ENCODE measurements at places on chromosomes 1 and 21. TPM values are rescaled to one million over a fixed set of nuclear protein-coding genes. Genes with fewer than 3 reads are reported as not detected.

- no peak for DNase-seq
These were observed 2.3 kb downstream of the TNNT2 start for GRCh38 chr1:201375169-201375568.

DNA sequence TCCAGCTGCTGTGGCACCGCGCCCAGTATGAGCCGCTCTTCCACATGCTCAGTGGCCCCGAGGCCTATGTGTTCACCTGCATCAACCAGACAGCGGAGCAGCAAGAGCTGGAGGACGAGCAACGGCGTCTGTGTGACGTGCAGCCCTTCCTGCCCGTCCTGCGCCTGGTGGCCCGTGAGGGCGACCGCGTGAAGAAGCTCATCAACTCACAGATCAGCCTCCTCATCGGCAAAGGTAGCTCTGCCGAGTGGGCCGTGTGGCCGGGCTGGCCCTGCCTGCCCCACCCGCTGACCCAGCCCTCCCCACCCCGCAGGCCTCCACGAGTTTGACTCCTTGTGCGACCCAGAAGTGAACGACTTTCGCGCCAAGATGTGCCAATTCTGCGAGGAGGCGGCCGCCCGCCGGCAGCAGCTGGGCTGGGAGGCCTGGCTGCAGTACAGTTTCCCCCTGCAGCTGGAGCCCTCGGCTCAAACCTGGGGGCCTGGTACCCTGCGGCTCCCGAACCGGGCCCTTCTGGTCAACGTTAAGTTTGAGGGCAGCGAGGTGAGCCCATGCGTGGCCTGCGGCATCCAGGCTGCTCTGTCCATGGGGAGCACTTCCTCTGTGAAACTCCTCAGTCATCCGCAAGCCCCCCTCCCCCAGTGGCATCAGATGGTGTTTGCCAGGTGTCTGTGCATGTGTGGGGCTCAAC lies 64.2 kb downstream of the PIK3CD start:
- peak; percentile 42 for DNase-seq

DNA sequence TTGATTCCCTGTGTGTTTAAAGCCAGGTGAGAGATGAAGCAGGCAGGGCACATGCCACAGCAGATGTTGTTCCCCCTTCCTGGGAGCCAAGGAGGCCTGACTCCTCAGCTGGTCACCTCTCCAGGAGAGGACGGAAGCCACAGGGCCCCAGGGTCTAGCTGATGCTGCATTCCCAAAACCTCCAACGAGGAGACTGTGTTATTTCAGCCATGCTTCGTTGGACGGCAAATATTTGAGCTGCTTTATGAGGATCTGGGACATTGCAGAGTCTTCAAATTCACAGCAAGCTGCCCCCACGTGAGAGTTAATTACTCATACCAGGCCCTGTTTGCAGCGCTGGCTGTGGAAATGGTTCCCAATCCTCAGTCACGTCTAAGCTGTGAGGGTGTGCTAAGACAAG lies 85.3 kb downstream of the CDC7 start:
- no peak for DNase-seq

DNA sequence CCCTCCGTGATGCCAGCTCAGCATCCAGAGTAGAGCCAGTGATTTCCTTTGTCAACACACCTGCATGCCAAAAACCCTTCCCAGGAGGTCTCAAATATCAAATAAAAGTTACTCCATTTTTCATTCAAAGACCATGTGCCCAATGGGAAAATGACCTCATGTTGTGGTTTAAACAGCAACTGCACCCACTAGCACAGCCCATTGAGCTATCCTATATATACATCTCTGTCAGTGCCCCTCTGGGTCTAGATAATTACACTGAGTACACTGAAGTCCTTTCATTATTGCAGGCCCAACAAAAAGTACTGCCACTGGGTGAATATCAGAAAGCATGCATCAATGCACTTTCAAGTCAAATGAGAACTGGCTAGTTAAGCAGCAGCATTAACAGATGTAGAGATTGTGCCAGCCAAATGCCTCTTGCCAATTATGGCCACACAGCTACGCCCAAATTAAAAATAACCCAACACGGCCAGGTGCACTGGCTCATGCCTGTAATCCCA lies 117.7 kb downstream of the SLC45A1 start:
- DNase-seq: no peak

DNA sequence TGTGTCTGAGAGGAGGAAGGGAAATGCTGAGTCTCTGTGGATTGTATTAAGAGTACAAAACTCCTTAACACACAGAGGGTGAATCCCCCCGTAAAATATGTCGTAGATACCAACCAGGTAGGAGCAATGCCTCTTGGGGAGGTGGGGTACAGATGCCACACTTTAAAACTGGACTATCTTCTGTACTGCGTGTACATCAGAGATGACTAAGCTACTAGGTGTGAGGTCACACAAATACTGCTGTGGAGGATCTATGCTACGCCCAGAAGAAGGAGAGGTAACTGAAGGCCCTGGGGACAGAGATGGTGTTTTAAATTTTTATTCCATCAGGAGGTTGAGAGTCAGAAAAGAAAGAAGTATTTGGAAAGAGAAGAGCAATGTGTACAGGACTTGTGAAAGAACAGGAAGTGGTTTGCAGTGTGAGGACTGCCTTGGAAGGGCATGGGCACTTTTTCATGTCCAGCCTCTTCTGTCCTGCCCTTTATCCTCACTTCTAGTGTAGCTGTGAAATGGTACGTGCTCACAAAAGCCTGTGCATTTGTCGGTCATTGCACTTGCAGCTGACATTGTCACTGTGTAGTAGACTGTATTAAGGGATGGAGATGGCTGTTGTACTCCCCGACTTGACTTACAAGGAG lies 287.8 kb upstream of the CHRM3 start:
- DNase-seq: no peak

DNA sequence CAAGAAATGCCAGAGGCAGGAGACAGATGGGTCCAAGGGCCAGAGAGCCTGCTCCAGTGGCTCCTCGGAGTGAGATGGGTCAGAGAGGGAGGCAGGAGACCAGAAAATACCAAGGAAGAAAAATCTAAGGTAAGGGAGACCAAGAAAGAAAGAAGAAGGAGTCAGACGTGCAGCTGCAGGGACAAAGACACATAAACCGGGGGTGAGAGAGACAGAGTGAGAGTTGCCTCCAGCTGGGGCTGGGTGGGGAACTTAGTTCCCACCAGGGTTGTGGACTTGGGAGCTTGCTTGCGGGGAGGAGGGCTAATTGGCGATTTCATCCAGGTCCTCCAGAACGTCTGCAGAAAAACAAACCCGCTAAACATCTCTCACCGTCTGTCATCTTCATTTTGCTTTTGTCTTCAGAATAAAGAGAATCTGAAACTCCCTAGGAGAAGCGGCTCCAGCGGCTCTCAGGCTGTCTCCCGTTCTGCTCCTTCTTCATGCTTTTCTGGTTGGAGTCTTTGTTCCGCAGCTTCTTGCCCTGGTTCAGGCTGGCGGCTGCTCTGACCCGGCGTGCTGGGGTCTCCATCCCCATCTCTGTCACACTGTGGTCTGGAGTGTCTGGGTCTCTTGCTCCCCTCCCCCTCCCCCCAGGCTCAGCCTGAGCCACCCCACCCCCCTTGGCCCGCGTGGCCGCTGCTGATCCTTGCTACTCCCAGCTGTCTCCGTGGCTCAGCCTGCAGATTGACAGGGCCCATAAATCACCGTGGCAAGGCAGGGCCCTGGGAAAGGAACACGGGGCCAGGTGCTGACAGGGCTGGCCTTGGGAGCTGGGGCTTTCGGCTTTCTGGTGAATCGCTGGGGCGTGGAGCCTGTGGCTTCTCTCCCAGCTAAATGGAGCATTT lies 66.6 kb downstream of the UBIAD1 start:
- no peak for DNase-seq

DNA sequence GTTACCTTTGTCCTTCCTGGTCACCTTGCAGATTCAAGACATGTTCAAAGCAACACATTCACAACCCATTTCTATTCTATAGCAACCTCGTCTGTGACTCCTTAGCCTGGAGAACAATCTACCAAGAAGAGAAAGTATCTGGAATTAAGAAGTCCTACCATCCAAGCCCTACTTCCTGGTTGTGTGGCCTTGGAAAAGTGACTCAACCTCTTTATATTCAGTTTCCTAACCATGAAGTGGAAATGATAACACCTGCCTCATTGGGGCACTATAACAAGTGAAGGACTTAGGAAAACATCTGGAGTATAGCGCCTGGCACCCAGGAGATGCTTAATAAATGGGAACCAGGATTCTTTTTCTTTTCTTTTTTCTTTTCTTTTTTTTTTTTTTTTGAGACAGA lies 36.5 kb upstream of the SRRM1 start:
- no peak for DNase-seq

DNA sequence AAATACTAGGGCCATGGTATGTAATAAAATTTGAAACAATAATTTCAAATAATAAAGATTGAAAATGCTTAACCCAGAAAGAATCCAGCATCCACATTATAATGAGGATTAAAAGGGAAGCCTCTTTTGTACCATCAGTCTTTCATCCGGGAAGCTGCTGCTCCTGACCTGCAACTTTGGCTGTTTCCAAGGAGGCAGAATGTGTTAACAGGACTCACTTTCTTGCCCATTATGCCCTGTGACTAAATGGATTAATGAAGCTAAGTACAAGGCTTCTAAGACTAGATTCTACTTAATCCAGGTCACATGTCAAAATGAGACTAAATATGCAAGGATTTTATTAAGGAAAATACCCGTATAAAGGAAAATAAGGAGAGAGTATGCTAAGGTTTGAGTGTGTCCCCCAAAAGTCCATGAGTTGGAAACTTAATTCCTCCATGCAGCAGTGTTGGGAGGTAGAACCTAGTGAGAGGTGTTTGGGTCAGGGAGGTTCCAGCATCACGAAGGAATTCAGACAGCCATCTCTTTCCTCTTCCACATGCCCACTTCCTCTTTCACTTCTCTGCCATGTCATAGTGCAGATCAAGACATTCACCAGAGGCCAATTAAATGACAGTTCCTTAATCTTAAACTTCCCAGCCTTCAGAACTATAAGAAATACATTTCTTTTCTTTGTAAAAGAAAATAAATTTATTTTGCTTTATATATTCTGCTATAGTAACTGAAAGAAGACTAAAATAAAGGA lies 27.7 kb downstream of the FMO2 start:
- no peak for DNase-seq

- no peak for DNase-seq
These were observed 4.2 kb upstream of the PLXNA2 start for GRCh38 chr1:208248307-208248801.

Gene VANGL2
- not detected for total RNA-seq

Gene TMCC2
- total RNA-seq: 0.52 TPM

Gene IFI44L
- total RNA-seq: 374 TPM

Gene OLFML2B
- total RNA-seq: not detected
